Effector memory CD8-positive, alpha-beta T cell (primary cell): ENCODE measurements at places on chromosomes 11 and 22.

GRCh38 chr11:62702246-62702645 lies 5.0 kb downstream of the BSCL2 start:
- DNase-seq, result no peak

DNA sequence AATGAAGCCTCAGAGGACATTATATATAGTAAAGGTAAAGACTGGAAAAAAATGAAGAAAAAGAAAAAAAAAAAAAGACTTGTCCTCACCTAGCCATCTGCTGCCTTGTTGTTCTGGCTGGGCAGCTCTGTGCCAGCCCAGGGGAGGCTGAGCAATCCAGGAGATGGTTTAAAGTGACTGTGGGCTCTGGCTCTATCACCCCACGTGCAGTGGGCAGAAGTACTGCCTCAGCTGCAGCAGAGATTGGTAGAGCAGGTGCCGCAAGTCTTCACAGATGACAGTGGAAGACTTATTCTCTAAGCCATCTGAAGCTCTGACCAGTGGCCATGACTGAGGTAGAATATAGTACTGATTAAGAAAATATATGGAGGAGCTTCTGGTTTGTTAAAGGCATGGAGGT lies 62.2 kb downstream of the SGSM3 start:
- DNase-seq, result no peak

GRCh38 chr11:32172041-32172847 lies 81.4 kb downstream of the RCN1 start:
- DNase-seq, result no peak

DNA sequence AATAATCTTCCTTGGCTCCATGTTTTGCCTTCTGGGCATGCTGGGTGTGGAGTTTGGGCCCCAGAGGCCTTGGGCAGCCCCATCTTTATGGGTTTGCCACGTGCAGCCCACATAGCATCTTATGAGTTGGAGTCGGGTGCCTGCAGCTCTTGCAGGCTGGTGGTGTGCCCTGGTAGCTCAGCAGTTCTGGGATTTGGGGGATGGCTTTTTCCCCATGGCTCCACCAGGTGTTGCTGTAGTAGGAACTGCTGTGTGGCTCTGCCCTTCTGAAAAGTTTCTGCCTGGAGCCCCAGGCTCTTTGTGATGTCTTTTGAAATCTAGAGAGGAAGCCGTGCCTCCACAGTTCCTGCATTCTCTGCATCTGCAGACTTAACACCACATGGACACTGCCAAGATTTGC lies 16.8 kb downstream of the EED start:
- DNase-seq, result no peak

- no peak for DNase-seq
Observed at GRCh38 chr11:111871693-111872161, 346 bp upstream of the ALG9 start.

DNA sequence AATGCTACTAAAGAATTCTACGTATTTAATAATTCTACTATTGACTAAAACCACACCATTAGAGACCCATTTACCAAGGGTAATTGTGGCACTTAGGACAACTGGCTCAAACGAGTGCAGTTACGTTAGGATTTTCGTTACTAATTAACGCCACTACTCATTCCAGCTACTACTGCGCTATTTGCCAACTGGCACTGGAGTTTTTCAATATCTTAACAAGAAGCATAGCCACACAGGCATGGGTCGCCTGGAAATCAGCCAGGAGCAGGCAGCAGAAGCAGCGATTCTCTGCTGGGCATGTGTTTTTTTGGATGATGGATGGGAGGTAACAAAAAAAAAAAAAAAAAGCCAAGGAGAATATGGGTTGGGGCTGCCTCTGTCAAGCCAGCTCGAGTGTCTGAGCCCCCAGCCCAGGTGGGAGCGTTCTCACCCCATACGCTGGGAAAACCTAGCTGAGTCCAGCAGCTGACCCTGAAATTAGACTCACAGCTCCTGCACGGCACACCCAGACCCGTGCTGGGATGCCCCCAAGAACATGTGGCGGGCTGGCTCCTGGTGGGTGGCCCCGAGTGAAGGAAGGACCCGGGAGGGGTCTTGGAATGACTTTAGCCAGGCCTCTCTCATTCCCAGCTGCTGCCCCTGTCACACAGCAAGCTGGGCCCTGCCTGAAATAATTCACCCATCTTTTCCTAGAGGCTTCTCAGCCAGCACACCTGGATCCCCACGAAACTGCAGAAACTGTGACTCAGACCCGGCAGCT lies 214.0 kb downstream of the BRD1 start:
- DNase-seq, result no peak

- DNase-seq, result no peak
Observed at GRCh38 chr11:28616160-28616965, 508.2 kb downstream of the METTL15 start.

GRCh38 chr11:23123753-23124152 lies 263.5 kb upstream of the CCDC179 start:
- DNase-seq, result no peak

- no peak for DNase-seq
Observed at GRCh38 chr11:64650923-64651523, 60.0 kb downstream of the SLC22A12 start.

DNA sequence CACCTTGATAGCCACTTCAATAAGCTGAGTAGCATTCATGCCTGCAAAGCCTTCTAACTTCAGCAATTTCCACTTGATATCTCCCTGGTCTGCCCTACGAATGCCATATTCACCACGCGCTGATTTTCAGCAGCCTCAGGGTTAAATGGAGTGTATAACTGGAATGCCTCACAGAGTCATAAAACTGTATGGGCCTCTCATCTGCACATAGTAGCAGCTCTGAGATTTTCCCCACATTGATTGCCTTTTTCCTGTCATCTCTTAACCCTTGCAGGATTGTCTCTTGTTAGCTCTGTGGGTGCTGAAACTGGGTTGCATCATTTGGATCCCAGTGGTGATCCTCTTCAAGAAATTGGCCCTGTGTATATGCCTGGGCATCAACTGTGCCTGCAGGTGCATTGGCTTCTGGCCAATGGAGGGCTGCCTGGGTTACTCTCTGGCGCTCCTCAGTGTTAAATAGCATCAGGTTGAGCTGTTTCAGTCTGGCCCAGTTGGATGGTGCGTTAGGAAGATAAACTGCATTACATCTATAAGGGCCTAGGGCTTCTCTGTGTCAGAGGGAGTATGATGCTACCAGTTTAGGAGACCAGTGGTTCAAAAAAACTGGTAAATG lies 17.4 kb upstream of the GLYATL1 start:
- DNase-seq, result no peak

GRCh38 chr11:15793043-15793996 lies 563.0 kb downstream of the SOX6 start:
- DNase-seq, result no peak

GRCh38 chr11:75919525-75919924 lies 104.5 kb downstream of the UVRAG start:
- no peak for DNase-seq

DNA sequence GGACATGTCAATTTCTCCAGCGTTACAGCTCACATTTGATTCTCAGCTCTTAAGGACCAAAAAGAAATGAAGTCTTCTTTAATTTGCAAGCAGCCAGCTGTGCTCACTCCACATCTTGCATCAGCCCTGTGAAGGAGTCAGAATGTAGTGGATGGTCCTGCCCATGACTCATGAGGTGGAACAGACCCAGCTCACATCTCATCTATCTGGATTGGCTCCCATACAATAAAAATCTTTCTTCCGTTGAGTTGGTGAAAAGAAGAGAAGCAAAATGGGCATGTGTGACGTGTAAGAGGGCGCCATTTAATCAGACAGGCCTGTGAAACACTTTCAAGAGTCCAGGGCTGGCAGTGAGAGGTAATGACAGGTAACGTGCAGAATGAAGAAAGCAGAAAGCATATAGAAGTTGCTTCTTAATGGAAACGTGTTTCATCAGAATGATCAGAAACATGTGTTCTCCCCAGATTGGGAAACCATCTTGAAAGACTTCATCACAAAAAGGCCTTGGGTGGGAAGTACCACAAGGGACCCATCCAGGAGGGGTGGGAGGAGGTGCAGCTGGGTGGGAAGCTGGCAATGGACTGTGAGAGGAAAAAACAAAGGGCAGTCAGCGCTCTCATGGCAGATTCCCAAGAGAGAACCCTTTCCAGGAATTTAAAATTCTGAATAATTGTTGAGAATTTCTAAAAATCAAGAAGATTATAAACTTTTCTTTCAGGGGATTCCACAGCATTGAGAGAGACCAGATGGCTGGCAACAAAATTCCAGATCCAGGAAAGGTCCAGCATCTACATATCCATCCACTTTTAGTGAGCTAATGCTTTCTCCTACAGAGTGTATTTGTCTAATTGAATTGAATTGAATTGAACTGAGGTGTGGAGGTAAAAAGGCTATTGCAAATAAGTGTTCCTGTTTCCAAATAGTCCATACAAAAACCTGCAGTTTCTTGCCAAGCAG lies 57.0 kb downstream of the ETS1 start:
- DNase-seq, result no peak

DNA sequence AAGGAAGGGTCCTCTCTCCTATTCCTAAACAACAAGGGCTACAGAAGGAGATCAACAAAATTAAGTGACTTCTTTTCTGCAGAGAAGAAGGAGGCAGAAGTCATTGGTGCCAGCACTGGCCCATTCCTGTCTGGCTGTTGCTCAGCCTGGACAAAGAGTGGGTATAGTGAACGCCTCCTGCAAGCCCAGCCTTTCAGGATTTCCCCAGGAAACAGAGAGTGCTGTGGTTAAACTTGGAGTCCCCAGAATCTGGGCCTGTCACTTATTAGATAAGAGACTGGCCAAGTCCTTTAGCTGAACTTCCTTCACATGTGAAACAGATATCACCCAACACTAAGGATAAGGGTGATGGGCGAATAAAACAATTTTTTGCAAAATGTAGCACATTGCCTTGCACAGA lies 10.9 kb downstream of the TST start:
- no peak for DNase-seq

DNA sequence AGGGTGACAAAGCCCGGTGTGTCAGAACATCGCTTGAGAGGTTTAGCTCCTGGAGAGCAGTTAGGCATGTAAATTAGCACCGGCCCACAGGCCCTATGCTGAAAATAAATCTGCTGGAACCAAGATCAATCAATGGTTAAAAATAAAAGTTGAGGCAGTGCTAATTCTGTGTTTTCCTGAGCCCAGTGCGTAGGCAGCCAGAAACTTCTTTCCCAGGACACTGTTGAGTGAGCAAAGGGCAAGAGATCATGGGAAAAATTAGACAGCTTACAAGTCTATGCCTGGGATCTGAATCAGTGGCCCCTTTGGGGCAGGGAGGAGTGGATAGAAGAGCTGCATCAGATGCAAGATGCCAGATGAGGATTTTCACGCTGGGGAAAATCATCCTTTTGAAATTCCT lies 539.2 kb downstream of the BUD13 start:
- DNase-seq, result no peak

DNA sequence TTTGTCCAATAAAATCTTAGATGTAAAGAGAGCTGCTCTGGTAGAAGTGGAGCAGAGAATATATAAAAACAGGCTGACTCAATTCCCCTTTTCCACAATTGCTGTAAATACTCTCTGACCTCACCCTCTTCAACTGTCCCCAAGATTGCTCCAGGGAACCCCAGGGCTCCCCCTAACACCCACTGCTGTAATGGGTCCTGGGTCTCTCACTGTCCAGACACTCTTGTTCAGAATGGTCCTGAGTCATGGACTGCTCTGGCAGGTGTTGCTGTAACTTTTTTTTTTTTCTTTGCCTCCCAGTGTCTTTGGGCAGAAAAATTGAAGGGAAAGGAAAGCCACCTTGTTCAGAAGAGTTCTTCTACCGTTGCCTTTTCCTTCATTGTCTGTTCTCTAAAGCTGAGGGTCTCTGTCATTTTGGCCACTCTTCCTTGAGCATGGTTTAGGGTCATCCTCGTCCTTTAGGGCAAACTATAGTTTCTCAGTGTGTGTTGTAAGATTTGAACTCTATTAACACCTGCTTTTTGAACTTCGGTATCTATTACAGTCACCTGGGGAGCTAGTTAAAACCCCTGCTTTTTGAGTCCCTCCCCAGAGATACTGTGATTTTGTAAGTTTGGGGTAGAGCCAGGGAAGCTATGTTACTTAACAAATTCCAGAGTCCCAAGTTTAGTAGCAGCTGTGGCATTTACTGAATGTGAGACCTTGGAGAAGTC lies 209.5 kb downstream of the NAV2 start:
- DNase-seq, result no peak

- DNase-seq, result no peak
Observed at GRCh38 chr22:24023204-24023789, 12.2 kb downstream of the CABIN1 start.

- DNase-seq, result no peak
Observed at GRCh38 chr11:67365736-67366444, 7.5 kb downstream of the CLCF1 start.

DNA sequence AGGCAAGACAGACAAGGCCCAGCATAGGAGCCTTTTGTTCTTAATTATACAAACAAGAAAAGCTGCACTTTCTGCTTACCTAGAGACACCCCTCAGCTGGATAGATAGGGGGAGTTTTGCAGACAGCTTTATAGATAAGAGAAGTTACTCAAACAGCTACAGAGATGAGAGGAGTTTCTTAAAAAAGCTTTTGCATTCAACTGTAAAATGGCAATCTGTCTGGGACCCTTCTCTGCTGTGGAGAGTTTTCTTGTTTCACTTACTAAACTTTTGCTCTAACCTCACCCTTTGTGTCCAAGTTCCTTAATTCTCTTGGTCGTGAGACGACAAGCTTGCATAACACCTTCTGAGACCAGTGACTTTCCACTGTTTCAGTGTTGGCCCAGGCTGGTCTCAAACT lies 103.8 kb upstream of the CHORDC1 start:
- DNase-seq, result no peak

DNA sequence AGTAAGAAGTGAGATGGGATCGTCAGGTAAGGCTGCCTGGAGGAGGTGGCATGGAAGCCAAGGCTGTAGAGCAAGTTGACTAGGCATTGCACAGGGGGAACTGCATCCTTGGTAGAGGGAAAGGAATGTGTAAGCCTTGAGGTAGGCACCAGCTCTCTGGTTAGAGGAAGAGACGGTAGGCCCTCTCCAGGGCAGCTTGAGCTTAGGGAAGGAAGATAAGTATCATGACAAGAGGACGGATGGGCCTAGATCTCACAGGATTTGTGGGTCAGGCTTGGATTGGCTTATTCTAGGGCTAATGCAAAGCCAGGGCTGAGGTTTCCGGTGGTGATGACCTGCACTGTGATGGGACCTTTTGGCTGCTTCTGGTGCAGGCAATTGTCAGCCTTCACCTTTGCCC lies 1035.8 kb downstream of the TBC1D22A start:
- DNase-seq, result no peak

DNA sequence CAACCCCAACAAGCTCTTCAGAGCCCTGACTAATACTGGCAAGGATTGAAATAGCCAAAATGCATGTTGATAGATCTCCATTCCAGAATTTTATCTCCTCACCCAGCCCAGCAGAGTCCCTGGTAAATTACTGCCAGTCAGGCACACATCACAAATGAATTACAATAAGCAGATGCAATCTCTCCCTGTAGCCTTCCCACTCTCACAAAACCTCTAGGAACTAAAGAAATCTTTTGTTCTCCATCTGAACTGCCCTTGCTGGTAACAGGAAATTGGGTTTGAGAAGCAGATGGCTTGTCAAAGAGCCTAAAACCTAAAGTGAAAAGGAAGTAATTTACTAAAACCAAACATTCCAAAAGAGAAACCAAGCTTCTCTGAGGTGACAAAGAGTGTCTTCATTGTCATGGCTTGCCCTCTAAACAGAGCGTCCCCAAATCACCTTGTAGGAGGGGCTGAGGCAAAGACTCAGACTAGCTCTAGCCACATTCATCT lies 59.5 kb downstream of the FAM168A start:
- no peak for DNase-seq
